ENCODE measurements at places on chromosomes 16 and 17.

- no peak for DNase-seq
These were observed 153.3 kb downstream of the CHD9 start for GRCh38 chr16:53207810-53208752.

GRCh38 chr17:39365242-39365641 lies 36.2 kb downstream of the FBXL20 start:
- no peak for DNase-seq

GRCh38 chr17:40323391-40324381 lies 14.7 kb downstream of the RARA start:
- peak; percentile 63 for DNase-seq

GRCh38 chr17:76139801-76140660 lies 1.0 kb downstream of the FOXJ1 start:
- DNase-seq = no peak

GRCh38 chr16:26911436-26911835 lies 155.3 kb upstream of the C16orf82 start:
- no peak for DNase-seq

DNA sequence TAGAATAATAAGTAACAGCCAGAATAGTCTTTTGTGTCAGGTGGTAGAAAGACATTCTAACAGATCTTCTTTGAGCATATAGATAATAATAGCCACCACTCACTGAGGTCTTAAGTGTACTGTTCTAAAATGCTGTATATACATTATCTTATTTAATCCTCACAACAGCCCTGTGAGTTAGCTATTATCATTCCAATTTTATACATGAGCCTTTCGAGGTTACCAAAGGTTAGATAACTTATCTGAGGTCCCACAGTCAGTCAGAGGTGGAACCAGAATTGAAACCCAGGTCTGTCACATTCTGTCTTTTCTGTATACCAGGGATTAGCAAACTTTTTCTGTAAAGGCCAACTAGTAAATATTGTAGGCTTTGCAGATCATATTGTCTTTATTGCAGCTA lies 23.2 kb downstream of the REXO5 start:
- DNase-seq = no peak

DNA sequence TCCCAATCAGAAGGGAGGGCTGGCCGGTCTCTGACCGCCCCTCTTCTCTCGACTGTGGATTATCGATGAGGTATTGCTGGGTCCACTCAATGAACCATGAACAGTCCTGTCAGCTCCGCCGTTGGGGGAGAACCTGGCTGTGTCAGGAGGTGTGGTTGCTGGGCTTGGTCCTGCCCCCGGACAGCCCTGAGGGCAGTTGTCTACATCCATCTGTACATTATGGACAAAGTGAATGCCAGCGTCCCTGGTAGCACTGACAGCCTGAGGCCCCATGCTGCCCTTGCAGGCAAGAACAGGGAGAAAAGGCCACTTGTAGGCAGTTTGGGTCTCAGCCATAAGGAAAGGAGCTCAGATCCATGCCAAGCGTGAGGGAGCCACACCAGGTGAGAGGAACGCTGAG lies 38.9 kb downstream of the ST3GAL2 start:
- DNase-seq = no peak

DNA sequence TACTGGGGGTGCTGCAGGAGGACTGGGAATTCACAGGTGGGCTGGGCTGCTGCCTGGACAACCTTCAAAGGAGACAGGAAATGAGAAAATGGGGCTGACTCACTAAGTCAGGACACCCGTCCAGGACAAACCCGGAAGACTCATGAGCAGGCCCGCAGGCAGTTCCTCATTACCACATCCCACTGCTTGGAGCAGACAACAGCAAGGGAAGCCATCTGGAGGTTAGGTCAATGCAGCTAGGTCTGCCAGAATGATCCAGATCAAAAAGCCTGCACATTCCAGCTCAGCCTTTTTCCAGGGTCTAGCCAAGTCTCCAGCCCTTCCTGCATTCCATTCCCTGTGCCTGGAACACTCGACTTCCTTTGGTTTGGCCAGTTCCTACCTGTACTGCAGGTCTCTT lies 536.5 kb upstream of the CDH11 start:
- DNase-seq = no peak

DNA sequence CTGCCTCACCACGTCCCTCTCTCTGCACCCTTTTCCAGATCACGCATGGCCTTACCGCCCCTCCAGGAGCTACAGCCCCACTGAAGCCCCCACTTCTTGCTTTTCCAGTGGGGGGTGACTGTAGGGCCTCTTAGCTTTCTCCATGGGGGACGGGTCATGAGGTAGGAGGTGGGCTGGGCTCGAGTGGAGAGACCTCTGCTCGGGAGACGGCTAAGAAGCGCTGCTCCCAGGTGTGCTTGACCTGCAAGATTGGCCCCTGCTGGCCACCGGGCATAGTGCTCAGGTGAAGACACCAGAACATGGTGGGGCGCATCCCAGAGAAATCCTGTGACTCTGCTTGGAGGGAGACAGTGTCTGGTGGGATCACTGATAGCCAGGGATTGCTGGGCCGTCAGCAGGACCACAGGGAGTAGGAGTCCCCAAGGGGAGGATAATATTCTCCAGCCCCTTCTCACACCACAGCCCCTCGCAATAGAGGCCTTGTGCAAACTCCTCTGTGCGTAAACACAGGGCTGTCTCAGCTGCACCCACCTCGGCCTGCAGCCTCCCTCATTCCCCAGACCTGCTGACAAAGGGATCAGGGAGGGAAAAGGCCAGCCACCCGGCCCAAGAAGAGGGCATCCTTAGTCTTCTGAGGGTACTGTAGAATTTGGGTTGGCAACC lies 8.9 kb upstream of the GALK1 start:
- no peak for DNase-seq
